NK-92 treated with Interleukin-12 subunit alpha and Interleukin-12 subunit beta, amount 100 ng/mL, for 24 hours (cell line): ENCODE measurements at places on chromosomes 2 and 18.

GRCh38 chr2:118945881-118946280, 3.9 kb downstream of the MARCO start:
- no peak for DNase-seq

- no peak for DNase-seq
Observed at GRCh38 chr2:54967759-54968365, 82.4 kb downstream of the RTN4 start.

DNA sequence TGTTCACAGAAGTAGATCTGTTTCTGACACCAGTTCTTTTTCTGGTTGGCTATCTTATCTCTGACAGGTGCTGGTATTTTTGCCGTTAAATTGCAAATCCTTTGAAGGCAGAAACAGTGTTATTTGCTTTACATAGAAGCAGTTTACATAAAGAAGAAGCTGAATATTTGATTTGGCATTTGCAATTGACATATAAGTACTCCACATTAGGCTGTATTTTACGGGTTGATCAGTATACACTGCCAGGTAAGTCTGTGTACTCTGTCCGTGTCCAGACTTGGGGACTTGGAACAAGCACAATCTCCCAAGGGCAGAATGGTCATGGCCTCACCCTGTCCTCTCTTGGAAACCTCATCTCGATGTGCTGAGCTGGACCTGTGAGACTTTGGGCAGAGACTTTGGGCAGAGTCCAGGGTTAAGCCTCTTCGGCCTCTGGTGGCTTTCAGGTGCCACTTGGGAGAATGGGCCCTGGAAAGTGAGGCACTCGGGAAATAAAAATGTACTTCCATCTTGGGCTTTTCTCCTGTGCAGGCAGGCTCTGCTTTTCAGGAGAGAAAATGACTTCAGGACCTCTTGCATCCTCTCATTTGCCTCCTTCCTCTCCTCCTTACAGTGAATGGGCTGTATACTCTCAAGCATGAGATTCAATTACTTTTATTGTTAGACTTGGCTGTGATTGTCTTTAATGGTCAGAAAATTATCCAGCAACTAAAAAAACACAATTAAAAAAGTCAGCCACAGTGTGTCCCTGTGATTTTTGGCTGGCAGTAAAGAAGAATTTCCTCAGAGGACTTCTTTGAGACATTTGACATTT, 108.5 kb downstream of the RAPGEF4 start:
- no peak for DNase-seq

DNA sequence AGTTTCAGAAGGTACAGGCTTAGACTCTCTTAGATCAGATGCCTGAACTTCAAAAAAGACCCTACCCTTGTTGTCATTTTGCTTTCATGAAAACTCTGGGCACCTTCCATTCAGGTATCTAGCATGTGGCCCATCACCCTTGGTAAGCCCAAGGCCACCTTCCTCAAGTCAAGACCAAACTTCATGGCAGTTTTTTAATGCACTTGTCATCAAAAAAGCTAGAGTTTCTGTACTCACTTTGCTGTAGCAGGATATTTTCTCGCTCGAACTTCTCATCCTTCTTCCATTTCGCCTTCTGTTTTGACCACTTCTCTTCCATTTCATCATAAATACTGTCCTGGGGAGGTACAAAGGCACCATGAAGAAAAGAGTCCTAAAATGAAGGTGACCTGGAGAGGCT, 48.2 kb downstream of the FLACC1 start:
- DNase-seq, result no peak

GRCh38 chr2:227782804-227783203, 30.8 kb upstream of the CCL20 start:
- no peak for DNase-seq

GRCh38 chr18:53997064-53997463, 227.4 kb downstream of the MBD2 start:
- no peak for DNase-seq

GRCh38 chr2:114218383-114218782, 224.1 kb upstream of the DPP10 start:
- no peak for DNase-seq

DNA sequence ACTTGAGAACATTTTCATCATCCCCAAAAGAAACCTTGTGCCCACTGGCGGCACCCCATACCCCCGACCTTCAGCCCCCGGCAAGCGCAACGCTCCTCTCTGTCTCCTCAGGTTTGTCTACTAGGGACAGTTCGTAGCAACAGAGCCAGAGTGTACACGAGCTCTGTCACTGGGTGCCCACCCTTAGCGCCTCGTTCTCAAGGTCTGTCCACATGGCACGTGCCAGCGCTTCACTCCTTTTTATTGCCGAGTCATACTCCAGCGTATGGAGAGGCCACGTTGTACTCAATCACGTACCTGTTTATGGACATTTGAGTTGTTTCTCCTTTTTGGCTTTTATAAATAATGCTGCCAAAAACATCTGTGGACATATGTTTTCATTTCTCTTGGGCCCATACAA, 30.3 kb upstream of the GPC1 start:
- no peak for DNase-seq
